ENCODE measurements at places on chromosomes 7 and 10.
A peak's percentile ranks its signal among the peaks of the same experiment; 100 is the strongest.

GRCh38 chr10:89805599-89806013 is 104.2 kb downstream of the KIF20B start:
- DNase-seq, result no peak

GRCh38 chr10:9900751-9901150 is 1116.9 kb upstream of the CELF2 start:
- DNase-seq, result no peak

DNA sequence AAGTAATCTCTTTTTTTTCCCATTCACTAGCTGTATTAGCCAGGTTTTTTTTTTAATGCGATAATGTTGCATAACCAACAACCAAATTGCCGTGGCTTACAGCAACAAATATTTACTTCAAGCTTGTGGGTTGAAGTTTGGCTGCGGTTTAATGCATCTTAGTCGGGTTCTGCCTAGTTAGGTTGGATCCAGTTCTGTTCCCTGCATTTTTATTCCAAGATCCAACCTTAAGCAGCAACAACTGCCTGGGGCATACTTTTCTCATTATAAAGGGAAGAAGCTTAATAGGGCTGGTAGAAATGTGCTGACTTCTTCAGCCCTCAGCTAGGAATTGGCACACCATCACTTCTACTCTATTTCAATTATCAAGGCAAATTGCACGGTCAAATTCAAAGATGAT is 1115.5 kb upstream of the AUTS2 start:
- no peak for DNase-seq

DNA sequence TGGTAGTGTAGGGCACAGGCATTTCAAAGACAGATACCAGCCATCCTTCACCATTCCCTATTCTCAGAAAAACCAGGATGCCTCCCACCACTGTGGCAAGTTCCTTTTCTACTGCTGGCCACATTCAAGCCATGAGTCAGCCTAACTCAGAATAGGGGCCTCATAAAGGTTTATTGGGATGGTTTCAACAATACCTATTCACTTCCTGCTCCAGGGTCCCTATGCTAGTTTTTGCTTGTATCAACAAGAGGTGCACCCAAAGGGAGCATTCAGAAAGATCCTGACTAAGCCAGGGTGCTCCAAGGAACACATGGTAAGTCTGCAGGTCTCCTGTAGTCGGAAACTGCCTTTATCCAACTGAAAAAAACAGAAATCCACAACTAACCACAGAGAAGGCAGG is 76.9 kb upstream of the EGR2 start:
- no peak for DNase-seq

GRCh38 chr7:105157278-105157677 is 143.3 kb downstream of the KMT2E start:
- no peak for DNase-seq

GRCh38 chr7:124764847-124765400 is 668 bp downstream of the GPR37 start:
- DNase-seq, result no peak

DNA sequence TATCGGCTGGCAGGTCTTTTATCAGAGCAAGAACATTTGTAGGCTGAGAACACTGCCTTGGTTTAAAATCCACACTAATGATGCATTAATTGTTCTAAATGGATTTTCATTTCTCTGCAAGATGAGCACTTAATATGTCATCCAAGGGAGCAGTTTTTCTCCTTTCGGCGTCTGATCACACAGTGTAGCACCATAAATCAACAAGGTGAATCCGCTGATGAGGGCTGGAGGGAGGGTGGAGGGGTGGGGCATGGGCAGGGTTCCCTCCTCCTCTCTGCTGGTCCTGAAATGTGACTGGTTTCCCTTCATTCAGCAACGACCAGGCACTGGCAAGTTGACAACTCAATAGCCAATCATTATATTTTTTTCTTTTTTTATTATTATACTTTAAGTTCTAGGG is 45.6 kb downstream of the ADAM12 start:
- DNase-seq, result no peak

GRCh38 chr7:69399401-69399800 is 198.9 kb upstream of the AUTS2 start:
- no peak for DNase-seq

GRCh38 chr7:80827239-80827633 is 91.6 kb downstream of the SEMA3C start:
- DNase-seq, result no peak

DNA sequence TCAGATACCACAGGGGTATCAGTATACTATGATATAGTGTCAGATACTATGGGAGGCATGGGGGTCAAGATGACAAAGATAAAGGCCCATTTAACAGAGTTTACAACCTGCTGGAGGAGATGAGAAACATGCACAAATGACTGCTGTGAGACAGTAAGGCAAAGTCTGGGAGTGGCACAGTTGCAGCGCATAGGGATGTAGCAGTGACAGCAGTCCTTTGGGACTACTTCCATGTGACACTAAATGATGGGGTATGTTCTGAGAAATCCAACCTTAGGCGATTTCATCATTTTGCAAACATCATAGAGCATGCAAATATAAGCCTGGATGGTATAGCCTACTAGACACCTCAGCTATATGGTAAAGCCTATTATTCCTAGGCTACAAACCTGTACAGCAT is 56.8 kb downstream of the CDK1 start:
- no peak for DNase-seq

DNA sequence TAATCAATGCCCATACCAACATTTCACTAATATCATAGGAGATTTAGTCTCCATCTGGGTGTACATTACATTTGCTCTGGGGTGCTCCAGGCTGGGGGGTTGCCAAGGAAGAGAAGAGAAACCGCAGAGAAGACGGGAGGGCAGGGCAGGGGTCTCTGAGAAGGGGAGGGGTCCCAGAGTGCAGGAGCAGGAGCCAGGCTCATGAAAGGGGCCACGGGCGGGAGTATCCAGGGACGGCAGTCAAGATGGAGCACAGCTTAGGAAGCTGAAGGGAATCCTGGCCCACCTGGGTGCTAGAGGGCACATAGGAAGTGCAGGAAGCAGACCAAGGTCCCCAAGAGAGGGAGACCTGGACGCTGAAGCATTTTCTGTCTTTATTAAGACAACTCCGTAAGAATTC is 2.2 kb downstream of the LEP start:
- no peak for DNase-seq

DNA sequence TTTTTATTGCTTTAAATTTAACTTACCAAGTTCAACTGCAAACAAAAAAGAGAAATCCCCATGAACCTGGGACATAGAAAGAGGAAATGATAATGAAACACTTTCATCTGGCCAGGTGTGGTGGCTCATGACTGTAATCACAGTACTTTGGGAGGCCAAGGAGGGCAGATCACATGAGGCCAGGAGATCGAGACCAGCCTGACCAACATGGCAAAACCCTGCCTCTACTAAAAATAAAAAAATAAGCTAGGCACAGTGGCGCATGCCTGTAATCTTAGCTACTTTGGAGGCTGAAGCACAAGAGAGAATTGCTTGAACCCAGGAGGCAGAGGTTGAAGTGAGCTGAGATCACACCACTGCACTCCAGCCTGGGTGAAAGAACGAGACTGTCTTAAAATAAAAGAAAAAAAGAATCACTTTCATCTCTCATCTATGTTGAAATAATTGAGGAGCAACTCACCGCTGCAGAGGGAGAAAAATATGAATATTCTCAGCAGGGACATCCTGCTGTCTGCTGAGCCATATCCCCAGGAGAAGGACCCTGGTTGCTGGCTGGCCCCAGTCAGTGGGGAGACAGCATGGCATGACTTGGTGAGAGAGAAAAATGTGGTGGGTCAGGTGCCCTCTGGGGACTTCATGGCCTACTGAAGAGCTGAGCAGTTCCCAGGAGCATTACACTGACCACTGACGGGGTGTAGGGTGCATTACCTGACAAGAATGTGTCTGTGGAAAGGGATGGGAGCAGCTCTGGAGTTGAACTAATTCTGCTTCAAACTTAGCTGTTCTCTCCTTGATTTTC is 22.8 kb upstream of the TARP start:
- no peak for DNase-seq

GRCh38 chr7:108515630-108516029 is 10.3 kb downstream of the PNPLA8 start:
- no peak for DNase-seq

DNA sequence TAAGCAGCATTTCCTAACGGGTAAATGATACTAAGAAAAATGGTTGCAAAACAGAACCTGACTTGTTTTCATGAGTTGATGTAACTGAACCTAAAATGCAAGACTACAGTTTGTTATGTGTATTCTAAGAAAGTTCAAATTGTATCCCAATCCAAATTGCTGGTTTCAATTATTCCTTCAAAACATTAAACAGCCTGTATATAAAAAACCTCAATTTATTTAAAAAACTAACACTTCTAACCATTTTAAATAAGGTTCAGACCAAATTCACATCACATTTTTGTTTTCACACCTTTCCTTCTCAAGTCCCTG is 80.9 kb downstream of the LRRC17 start:
- DNase-seq, result no peak

DNA sequence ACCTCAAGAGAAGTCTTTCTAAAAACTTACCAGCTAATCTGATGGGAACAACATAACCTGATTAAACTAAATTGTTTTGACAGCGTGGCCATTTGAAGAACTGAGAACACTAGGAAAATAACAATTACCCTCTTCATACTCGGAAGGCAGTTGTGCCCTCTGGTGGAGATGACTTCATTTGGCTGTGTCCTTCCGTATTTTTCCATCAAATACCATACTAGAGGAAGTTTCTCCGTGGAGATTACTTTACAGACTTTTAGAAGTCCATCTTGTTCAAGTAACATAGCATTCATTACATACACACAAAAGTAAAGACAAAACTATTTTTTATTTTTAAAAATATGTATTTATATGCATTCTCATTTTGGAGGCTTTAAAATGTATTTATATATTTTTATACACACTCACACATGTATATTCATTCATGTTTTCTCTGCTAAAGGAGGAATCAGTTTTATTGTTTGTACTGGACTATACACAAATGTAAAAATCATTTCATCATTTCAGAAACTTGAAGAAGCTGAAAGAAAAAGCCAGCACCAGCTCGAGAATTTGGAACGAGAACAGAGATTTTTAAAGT is 25.2 kb downstream of the SMNDC1 start:
- peak; percentile 72 for DNase-seq

DNA sequence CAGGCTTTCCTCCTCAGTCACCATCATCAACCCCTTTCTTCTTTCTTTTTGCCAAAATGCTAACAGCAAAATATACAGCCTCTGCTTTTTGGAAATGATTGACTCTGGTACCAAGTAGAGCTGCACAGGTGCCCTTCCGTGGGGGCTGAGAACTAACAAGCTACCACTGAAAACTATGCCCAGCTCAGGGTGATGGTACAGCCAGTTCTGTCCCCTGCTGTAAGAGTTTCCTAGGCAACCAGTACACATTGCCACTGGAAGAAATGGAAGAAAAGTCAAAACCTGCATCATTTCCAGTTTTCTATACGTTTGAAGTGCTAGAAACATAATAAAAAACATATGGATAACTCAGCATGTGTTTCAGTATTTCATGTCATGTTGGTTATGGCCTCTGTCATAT is 297.5 kb downstream of the PRKG1 start:
- no peak for DNase-seq

- no peak for DNase-seq
Measured at GRCh38 chr7:37970211-37970610, 49.8 kb downstream of the EPDR1 start.

DNA sequence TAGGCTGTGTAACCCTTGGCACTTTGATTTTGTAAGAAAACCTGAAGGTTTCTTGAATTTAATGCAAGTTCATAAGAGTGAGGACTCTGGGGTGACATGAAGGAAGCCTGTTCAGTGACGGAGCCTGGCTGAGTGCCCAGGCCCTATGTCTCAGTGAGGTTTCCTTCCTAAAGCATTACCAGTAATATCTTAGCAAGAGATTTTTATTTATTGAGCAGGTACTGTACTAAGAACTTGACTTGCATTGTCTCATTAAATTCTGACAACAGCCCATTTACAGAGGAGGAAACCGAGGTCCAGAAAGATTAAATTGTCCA is 197.2 kb downstream of the HECW1 start:
- no peak for DNase-seq

- no peak for DNase-seq
Measured at GRCh38 chr10:58030208-58030607, 237.5 kb downstream of the IPMK start.

DNA sequence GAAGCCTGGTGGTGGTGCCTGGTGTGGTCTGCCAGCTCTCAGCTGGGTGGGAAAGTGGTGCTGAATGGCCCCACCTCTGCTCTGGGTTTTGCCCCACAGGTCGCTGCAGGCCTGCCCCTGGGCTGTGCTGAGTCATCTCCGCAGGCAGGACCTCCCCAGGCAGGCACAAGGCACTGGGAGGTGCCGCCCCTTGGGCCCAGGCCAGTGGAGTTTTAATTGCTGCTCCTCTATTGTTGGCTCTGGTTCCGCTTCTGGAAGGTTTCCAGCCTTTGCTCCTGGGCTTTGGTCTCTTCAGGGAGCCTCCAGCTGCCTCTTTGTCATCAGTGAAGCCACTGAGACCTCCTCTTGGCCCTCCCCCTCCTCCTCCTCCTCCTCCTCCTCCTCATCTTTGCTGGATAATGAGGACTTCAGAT is 180.3 kb upstream of the GRB10 start:
- DNase-seq, result no peak

DNA sequence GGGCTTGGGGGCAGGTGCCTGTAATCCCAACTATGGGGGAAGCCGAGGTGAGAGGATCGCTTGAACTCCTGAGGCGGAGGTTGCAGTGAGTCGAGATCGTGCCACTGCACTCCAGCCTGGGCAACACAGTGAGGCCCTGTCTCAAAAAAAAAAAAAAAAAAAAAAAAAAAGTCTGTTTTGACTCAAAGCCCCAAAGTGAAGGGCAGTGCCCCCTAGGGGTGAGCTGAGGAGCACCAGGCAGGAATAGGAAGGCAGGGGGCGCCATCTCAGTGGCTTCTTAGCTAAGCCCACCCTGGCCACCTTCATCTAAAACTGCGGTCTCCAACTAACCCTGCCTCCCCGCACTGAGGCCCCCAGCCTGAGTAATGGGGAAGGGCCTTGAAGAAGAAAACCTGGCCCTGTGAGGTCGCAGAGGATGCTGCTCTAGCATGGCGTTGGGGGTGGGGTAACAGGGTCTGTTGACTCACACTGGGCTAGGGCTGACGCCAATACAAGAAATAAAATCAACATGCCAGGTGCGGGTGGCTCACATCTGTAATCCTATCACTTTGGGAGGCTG is 9.8 kb downstream of the PODXL start:
- no peak for DNase-seq

DNA sequence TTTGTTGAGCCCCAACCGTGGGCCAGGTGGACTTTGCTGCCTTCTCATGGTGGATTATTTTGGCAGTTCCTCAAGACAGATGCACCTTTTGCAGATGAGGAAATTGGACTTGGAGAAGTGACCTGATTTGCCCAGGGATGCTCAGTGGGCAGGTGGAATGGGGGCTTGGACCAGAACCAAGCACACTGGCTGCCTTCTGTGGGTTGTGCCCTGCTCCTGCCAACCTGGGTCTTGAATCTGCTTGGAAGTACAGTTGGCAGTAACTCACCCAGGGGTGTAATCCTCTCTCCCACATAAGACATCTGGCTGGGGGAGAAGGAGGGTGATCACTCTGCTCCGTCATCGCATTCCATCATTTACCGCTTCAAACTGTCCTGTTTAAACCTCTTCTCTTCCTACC is 110.5 kb upstream of the GPR26 start:
- DNase-seq, result no peak

Measured in sciatic nerve (tissue), 2 donors.